ENCODE measurements at places on chromosomes 5 and 9. TPM values are rescaled to one million over a fixed set of nuclear protein-coding genes. Genes with fewer than 3 reads are reported as not detected.

- no peak overlapping the region for H3K27ac ChIP-seq
These were observed 117.2 kb downstream of the ARHGEF28 start for GRCh38 chr5:73743161-73743560.

- no peak for DNase-seq
- peak overlapping the region; percentile 57 for H3K4me3 ChIP-seq
- H3K27ac ChIP-seq, result peak overlapping the region; percentile 75
- peaks cover 26% of the 10 kb centered on the region for H3K4me1 ChIP-seq
These were observed 106.4 kb downstream of the ERCC6L2 start for GRCh38 chr9:95981761-95982390.

- peak; percentile 54 for DNase-seq
- no peaks in the 10 kb centered on the region for H3K36me3 ChIP-seq
- H3K27me3 ChIP-seq, result peaks cover 4% of the 10 kb centered on the region
- no peak overlapping the region for H3K27ac ChIP-seq
- H3K4me3 ChIP-seq, result peak overlapping the region; percentile 88
These were observed 31.7 kb downstream of the PRRX2 start for GRCh38 chr9:129696944-129697655.

- no peak overlapping the region for H3K4me3 ChIP-seq
- peaks cover 9% of the 10 kb centered on the region for H3K4me1 ChIP-seq
- no peaks in the 10 kb centered on the region for H3K36me3 ChIP-seq
- peaks cover 2% of the 10 kb centered on the region for H3K27me3 ChIP-seq
- DNase-seq, result no peak
These were observed 246.1 kb upstream of the TUT7 start for GRCh38 chr9:86600291-86600690.

- peaks cover 8% of the 10 kb centered on the region for H3K4me1 ChIP-seq
- no peaks in the 10 kb centered on the region for H3K36me3 ChIP-seq
- DNase-seq, result no peak
- H3K27ac ChIP-seq, result no peak overlapping the region
These were observed 13.0 kb downstream of the MED10 start for GRCh38 chr5:6365142-6365976.

- peaks cover 5% of the 10 kb centered on the region for H3K4me1 ChIP-seq
- H3K27ac ChIP-seq, result no peak overlapping the region
- H3K4me3 ChIP-seq, result no peak overlapping the region
- peaks cover 8% of the 10 kb centered on the region for H3K27me3 ChIP-seq
- H3K36me3 ChIP-seq, result peaks cover 4% of the 10 kb centered on the region
- no peak for DNase-seq
These were observed 24.6 kb downstream of the COL5A1 start for GRCh38 chr9:134666208-134666607.

- H3K27me3 ChIP-seq, result peaks cover 3% of the 10 kb centered on the region
- H3K4me3 ChIP-seq, result no peak overlapping the region
- H3K4me1 ChIP-seq, result no peaks in the 10 kb centered on the region
- H3K36me3 ChIP-seq, result no peaks in the 10 kb centered on the region
These were observed 84.9 kb downstream of the ADAMTS12 start for GRCh38 chr5:33806738-33807442.

DNA sequence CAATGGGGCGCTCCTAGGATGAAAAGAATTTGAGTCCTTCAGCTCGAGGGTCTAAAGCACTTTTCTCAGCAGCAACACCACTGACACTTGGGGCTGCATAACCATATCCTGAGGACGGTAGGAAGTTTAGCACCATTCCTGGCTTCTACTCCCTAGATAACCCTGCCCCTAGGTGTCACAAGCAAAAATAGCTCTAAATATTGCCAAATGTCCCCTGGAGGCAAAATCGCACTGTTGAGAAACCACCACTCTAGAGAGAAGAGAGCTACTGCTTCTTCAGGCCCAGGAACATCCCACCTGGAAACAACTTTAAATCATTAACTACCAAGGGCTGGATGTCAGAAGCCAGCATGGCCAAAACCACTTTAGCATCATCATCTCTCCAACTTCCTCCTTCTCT is 29.8 kb downstream of the MYO10 start:
- H3K27me3 ChIP-seq, result peaks cover 4% of the 10 kb centered on the region
- H3K27ac ChIP-seq, result no peak overlapping the region
- DNase-seq, result no peak

- no peaks in the 10 kb centered on the region for H3K4me1 ChIP-seq
- peak; percentile 43 for DNase-seq
- H3K4me3 ChIP-seq, result no peak overlapping the region
These were observed 4.5 kb downstream of the PKN3 start for GRCh38 chr9:128706671-128707381.

DNA sequence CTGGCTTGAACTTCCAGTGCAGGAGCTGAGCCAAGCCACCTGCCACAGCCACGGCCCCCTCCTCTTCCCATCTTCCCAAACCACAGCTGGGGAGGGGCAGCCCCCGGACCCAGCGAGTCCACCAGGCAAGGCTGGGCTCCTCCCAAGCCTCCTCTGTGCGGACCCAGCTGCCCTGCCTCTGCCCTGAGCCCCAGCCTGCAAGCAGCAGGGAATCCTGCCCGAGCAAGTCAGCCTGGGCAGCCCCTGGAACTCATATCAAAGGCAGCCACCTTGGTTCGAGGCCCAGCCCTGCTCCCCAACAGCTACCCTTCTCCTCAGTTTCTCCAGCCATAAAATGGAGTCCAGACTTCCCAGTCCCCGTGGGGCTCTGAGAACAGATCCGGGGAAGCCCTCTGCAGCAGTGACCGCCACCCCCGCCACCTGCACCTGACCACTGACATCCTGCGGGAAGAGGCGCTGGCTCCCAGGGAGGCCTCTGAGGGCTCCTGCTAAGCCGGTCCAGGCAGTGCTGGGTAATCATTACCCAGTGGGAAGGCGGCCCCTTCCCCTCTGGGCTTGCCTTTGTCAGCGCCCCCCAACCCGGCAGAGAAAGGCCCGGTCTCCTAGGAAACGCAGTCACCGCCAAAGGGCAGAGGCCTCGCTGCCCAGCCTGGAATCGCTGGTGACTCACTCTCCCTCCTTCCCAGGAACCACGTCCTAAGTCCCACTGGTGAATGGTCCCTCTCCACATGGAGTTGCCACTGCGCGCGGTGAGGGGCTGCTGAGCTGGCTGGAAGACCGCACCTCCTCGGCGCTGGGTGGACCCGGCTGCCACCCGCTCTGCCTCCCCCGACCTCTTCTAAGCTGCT is 1.5 kb downstream of the VAV2 start:
- H3K36me3 ChIP-seq, result no peaks in the 10 kb centered on the region
- peak overlapping the region; percentile 91 for H3K4me3 ChIP-seq
- H3K27ac ChIP-seq, result peak overlapping the region; percentile 90
- no peak for DNase-seq
- peaks cover 5% of the 10 kb centered on the region for H3K27me3 ChIP-seq

DNA sequence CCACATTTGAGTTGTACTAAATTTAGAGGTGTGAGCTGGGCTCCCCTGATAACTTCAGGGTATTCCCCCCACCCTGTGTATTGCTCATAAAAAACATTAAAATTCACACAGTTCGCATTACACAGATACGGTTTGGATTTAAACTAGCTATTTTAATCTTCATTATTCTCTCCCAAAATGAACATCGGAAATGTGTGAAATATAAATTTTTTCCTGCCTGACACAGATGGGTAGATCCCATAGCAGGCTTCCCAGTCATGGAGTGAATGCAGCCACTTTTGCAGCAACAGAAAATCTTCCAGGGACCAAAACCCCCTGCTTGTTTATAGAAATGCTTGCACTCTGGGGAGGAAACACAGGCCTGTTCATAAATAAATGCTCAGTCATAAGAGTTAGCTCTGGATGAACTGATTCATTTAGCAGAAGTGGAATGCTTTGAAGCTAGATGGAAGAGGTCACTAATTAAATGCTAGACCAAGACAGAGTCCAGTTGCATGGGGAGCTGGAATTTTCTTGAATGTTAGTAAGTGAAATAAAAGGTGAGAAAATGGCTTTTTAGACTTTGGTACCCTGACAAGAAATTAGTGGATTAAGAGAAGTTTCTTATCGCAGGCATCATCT is 115.6 kb downstream of the PDE8B start:
- no peaks in the 10 kb centered on the region for H3K27me3 ChIP-seq
- H3K36me3 ChIP-seq, result no peaks in the 10 kb centered on the region
- DNase-seq, result no peak
- H3K4me3 ChIP-seq, result no peak overlapping the region

DNA sequence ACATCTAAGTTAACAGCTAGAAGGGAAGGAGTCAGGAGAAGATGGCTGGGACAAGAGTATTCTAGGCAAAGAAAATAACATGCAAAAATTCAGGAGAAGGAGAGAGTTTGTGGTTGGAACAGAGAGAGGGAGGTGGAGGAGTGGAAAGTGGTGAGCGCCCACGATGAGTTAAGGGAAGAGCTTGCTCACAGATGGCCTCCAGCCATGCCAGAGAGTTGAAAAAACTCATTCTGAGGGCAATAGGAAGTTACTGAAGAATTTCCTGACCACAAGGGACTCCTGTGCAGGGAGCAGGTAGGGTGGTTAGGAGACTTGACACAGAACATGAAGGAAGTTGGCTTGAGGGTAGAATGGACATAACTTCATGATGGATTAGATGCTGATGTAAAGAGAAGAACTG is 159.7 kb downstream of the DOCK2 start:
- peaks cover 2% of the 10 kb centered on the region for H3K4me1 ChIP-seq
- DNase-seq, result no peak
- peaks cover 7% of the 10 kb centered on the region for H3K27me3 ChIP-seq
- no peak overlapping the region for H3K27ac ChIP-seq
- H3K36me3 ChIP-seq, result peaks cover 5% of the 10 kb centered on the region
- no peak overlapping the region for H3K4me3 ChIP-seq

GRCh38 chr9:18626046-18626698 is 152.2 kb downstream of the ADAMTSL1 start:
- H3K36me3 ChIP-seq, result no peaks in the 10 kb centered on the region
- H3K4me3 ChIP-seq, result no peak overlapping the region
- no peak overlapping the region for H3K27ac ChIP-seq
- H3K4me1 ChIP-seq, result peaks cover 5% of the 10 kb centered on the region

GRCh38 chr9:26437056-26437711 is 455.4 kb downstream of the CAAP1 start:
- DNase-seq, result no peak
- no peak overlapping the region for H3K27ac ChIP-seq
- H3K36me3 ChIP-seq, result no peaks in the 10 kb centered on the region
- H3K27me3 ChIP-seq, result no peaks in the 10 kb centered on the region
- H3K4me1 ChIP-seq, result peaks cover 11% of the 10 kb centered on the region

GRCh38 chr5:170639221-170639925 is 135.6 kb downstream of the KCNIP1 start:
- H3K27ac ChIP-seq, result no peak overlapping the region
- no peaks in the 10 kb centered on the region for H3K36me3 ChIP-seq
- peaks cover 5% of the 10 kb centered on the region for H3K4me1 ChIP-seq
- peaks cover 7% of the 10 kb centered on the region for H3K27me3 ChIP-seq
- no peak for DNase-seq

DNA sequence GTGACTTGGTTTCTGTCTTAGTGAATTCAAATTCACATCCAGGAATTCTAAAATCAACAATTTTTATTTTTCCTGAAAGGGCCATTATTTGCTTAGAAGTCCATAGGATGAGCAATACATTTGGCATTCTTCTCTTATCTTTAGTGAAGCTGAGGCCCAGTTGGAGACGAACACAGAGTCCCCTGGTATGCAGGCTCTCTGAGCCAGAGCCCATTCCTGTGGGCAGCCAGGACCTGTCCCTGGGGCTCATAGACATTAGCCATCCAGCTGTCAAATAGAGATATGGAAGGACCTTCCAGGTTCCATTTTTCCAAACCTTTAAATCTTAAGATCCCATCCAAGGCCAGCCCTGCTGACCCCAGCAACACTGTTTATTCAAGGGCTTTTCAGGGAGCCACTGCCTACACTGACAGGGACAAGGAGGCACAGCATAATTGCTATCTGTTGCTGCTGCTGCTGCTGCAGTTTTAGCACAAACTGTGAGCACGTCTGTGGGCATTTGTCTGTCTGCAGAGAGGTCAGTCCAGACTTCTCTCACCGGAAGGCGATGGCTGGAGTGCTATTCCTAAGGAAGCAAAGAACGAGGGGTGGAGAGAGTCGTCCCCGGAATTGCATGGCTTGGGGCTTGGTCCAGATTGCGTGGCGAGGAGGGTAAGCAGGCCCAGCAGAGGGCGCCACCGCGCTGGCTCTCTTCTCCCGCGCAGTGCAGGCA is 639.0 kb downstream of the CCDC171 start:
- peak overlapping the region; percentile 22 for H3K4me3 ChIP-seq
- peaks cover 29% of the 10 kb centered on the region for H3K4me1 ChIP-seq
- H3K27ac ChIP-seq, result peak overlapping the region; percentile 31
- H3K27me3 ChIP-seq, result no peaks in the 10 kb centered on the region
- peaks cover 13% of the 10 kb centered on the region for H3K36me3 ChIP-seq

GRCh38 chr9:95147452-95148207 is 169.9 kb downstream of the FANCC start:
- H3K4me3 ChIP-seq, result no peak overlapping the region
- no peak overlapping the region for H3K27ac ChIP-seq
- H3K4me1 ChIP-seq, result peaks cover 7% of the 10 kb centered on the region
- no peaks in the 10 kb centered on the region for H3K36me3 ChIP-seq

DNA sequence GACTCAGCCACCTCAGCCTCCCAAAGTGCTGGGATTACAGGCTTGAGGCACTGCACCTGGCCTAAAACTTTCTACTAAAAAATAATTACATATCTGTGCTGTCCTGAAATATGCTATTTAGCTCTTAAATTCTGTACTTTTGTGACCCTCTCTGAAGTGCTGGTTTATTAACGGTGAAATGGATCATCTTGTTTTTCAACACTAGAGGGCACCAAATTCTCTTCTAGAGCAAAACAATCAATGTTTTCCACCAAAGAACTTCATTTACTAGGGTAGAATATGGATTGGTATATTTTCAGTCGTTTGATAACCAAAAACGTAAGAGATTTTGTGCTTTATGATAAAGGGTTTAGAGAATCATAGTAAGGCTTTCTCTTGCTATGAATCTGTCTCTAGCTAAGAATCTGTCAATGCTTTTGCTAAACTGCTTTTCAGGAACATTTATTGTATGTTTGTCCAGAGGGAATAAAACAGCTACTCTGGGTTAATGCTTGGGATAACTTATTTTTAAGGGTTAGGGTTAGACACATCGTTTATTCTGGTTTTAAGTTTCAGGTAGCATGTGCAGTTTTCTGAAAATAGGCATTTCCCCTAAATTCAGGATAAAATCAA is 63.6 kb downstream of the RNF180 start:
- H3K27me3 ChIP-seq, result peaks cover 2% of the 10 kb centered on the region
- H3K4me1 ChIP-seq, result peaks cover 3% of the 10 kb centered on the region
- no peak for DNase-seq
- H3K36me3 ChIP-seq, result peaks cover 3% of the 10 kb centered on the region

DNA sequence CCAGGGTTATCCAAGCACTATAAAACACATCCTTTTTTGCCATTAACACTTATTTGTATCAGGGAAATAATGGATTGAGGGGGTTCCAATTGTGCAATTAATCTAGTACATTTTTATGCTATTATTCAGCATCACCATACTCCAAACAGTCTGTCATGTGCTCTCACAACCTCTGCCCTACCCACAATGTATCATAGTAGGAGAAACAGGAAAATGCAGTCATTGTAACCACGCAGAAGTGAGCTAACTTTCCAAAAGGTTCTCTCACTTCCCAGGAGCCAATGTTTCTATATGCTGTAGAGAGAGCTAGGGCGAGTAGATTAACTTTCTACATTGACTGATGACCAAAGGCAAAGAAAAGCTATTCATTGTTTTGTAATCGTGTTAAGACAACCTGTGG is 29.8 kb downstream of the DAB2 start:
- H3K36me3 ChIP-seq, result no peaks in the 10 kb centered on the region
- no peak for DNase-seq
- no peaks in the 10 kb centered on the region for H3K4me1 ChIP-seq
- H3K27me3 ChIP-seq, result no peaks in the 10 kb centered on the region
- H3K27ac ChIP-seq, result no peak overlapping the region

GPR21 gene
- 3.8 TPM for total RNA-seq

CHSY3 gene
- total RNA-seq, result not detected

TAF1L gene
- total RNA-seq, result not detected

SH3RF2 gene
- total RNA-seq, result not detected

FGF18 gene
- total RNA-seq, result 26.3 TPM

CXXC5 gene
- 130 TPM for total RNA-seq
